Hair follicular keratinocyte (primary cell): ENCODE measurements at places on chromosomes 4 and X. TPM values are rescaled to one million over a fixed set of nuclear protein-coding genes. Genes with fewer than 3 reads are reported as not detected.

Gene GUCY1B1
- 0.23 and 0.84 TPM in 2 replicates for total RNA-seq

Gene FAT4
- total RNA-seq, result 0.65 and 1.2 TPM in 2 replicates

Gene LSM6
- total RNA-seq, result 20.5 and 74.7 TPM in 2 replicates

Gene ANK2
- total RNA-seq, result 2.1 and 3.5 TPM in 2 replicates

Gene MRPL1
- 19.1 and 40.2 TPM in 2 replicates for total RNA-seq

Gene DSPP
- not detected in 2 replicates for total RNA-seq

Gene C4orf51
- total RNA-seq, result not detected in 2 replicates

Gene NWD2
- total RNA-seq, result not detected in 2 replicates

Gene CFAP99
- not detected in 2 replicates for total RNA-seq

Gene HSD17B11
- 4.3 and 16.7 TPM in 2 replicates for total RNA-seq

Gene NAP1L5
- total RNA-seq, result 0.70 and 1.6 TPM in 2 replicates

Gene SPON2
- 0.08 and 4.7 TPM in 2 replicates for total RNA-seq

Gene OTC
- total RNA-seq, result not detected in 2 replicates

Gene DUSP21
- not detected in 2 replicates for total RNA-seq

Gene EFHC2
- 0.46 and 0.55 TPM in 2 replicates for total RNA-seq

Gene HPRT1
- 18.3 and 18.7 TPM in 2 replicates for total RNA-seq

Gene RTL5
- not detected in 2 replicates for total RNA-seq

Gene PAGE5
- total RNA-seq, result not detected in 2 replicates

Gene KLHL13
- 2.3 and 5.1 TPM in 2 replicates for total RNA-seq

Gene REELD1
- not detected in 2 replicates for total RNA-seq

Gene ZNF141
- total RNA-seq, result 1.9 and 3.1 TPM in 2 replicates

Gene SLC25A4
- total RNA-seq, result 8.0 and 12.9 TPM in 2 replicates

Gene NALF2
- total RNA-seq, result 0.08 and 0.11 TPM in 2 replicates

Gene ZAR1
- total RNA-seq, result not detected in 2 replicates

Gene TAF7L
- not detected in 2 replicates for total RNA-seq

Gene SPACA5
- not detected in 2 replicates for total RNA-seq

Gene HMGB3
- 17.9 and 44.9 TPM in 2 replicates for total RNA-seq

Gene GK2
- total RNA-seq, result not detected in 2 replicates

Gene CBLL2
- total RNA-seq, result not detected in 2 replicates

Gene PCSK1N
- total RNA-seq, result 7.1 and 10.5 TPM in 2 replicates

Gene CFAP47
- total RNA-seq, result not detected in 2 replicates

Gene WDR19
- total RNA-seq, result 8.0 and 10.4 TPM in 2 replicates

Gene MAGEA1
- total RNA-seq, result not detected in 2 replicates

Gene NEXMIF
- total RNA-seq, result not detected in 2 replicates

Gene EPGN
- 23.0 and 75.9 TPM in 2 replicates for total RNA-seq

Gene EDA
- 0.38 and 0.70 TPM in 2 replicates for total RNA-seq

Gene VCX3B
- total RNA-seq, result not detected in 2 replicates

Gene HSFX2
- total RNA-seq, result not detected in 2 replicates

Gene SMIM43
- total RNA-seq, result not detected in 2 replicates

Gene HSPA4L
- 18.5 and 26.4 TPM in 2 replicates for total RNA-seq

Gene CT45A2
- total RNA-seq, result not detected in 2 replicates

Gene TMSB15A
- 0.68 TPM in 1 of 2 replicates, not detected in the other for total RNA-seq

Gene PABPC5
- 0.08 TPM in 1 of 2 replicates, not detected in the other for total RNA-seq

Gene NAT8L
- not detected in 2 replicates for total RNA-seq

Gene NPY1R
- not detected in 2 replicates for total RNA-seq

Gene SAGE1
- not detected in 2 replicates for total RNA-seq

Gene TREX2
- 2.0 and 4.1 TPM in 2 replicates for total RNA-seq

Gene IL2
- total RNA-seq, result not detected in 2 replicates

Gene HSFX4
- not detected in 2 replicates for total RNA-seq

Gene SSX4B
- total RNA-seq, result not detected in 2 replicates

Gene CNGA1
- total RNA-seq, result 0.08 and 0.19 TPM in 2 replicates

Gene ABCG2
- 2.8 and 3.0 TPM in 2 replicates for total RNA-seq

Gene DIPK2B
- not detected in 2 replicates for total RNA-seq

Gene BGN
- total RNA-seq, result 0.30 and 1.0 TPM in 2 replicates

Gene CETN2
- 46.8 and 51.5 TPM in 2 replicates for total RNA-seq

Gene TEX13C
- total RNA-seq, result not detected in 2 replicates

Gene RASSF6
- total RNA-seq, result 7.4 and 7.5 TPM in 2 replicates

Gene EDNRA
- 9.0 and 10.0 TPM in 2 replicates for total RNA-seq

Gene LPAR4
- total RNA-seq, result not detected in 2 replicates
